ENCODE measurements at places on chromosomes 2 and 18.

GRCh38 chr2:145685383-145686050 is 1165.6 kb upstream of the ZEB2 start:
- no peak for DNase-seq

- DNase-seq, result no peak
Measured at GRCh38 chr2:217935901-217936684, 66.7 kb downstream of the TNS1 start.

GRCh38 chr2:37489536-37489935 is 145.1 kb downstream of the QPCT start:
- DNase-seq, result no peak

GRCh38 chr2:52335727-52336126 is 1303.8 kb upstream of the NRXN1 start:
- no peak for DNase-seq

GRCh38 chr2:133768256-133768655 is 200.0 kb upstream of the NCKAP5 start:
- DNase-seq, result no peak

DNA sequence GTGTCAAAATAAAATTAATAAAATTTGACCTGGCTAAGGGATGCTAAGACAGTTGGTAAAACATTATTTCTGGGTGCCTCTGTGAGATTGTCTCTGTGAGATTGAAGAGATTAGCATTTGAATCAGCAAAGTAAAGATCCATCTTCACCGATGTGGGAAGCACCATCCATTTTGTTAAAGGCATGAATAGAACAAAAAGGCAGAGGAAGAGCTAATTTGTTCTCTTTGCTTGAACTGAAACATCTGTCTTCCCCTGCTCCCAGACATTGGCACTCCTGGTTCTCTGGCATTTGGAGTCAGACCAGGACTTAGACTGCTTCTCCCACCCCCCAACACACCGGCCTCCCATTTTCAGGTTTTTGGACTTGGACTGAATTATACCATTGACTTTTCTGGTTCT is 603.8 kb upstream of the LINC00305 start:
- DNase-seq, result no peak

DNA sequence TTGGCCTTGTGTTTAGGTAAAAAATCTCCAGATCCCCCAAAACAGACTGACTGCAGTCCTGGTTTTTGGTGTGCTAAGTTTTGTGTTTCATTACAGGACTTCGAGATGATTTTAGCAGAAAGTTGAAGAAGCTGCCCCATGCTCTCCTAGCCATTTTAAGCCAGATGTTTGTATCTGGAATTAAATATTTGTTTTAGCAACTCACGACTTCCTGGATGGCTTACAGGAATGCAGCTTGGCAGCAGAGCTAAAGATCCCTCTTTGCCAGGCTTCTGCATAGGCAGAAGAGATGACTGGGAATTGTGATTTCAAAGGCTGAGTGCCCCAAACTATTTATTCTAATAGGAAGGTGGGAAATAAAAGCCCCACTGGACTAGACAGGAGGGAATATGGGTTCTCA is 31.1 kb downstream of the ONECUT2 start:
- DNase-seq, result no peak

GRCh38 chr2:199777916-199778315 is 73.1 kb downstream of the FTCDNL1 start:
- DNase-seq, result no peak

- no peak for DNase-seq
Measured at GRCh38 chr2:24538720-24539119, 47.7 kb downstream of the NCOA1 start.

GRCh38 chr2:179951680-179952079 is 55.4 kb downstream of the CWC22 start:
- no peak for DNase-seq

DNA sequence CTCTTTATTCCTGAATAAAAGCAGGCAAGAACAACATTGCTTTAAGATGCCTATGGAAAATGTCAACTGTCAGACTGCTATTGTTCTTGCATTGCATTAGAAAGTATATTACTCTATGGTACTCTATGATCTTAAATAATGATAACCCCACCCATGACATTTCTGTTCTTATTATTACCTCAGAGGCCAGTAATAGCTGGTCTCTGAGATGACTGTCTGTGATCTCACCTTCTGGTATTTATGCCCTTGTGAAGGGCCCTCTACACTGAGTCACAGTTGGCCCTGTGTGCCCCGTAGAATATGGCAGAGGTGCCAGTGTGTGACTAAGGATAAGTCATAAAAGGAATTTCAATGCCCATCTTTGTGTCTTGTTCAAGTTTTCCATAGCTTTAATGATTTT is 61.0 kb downstream of the SPP2 start:
- no peak for DNase-seq

All from eye (tissue), 1 donor.